ENCODE measurements at places on chromosomes 4 and X.

DNA sequence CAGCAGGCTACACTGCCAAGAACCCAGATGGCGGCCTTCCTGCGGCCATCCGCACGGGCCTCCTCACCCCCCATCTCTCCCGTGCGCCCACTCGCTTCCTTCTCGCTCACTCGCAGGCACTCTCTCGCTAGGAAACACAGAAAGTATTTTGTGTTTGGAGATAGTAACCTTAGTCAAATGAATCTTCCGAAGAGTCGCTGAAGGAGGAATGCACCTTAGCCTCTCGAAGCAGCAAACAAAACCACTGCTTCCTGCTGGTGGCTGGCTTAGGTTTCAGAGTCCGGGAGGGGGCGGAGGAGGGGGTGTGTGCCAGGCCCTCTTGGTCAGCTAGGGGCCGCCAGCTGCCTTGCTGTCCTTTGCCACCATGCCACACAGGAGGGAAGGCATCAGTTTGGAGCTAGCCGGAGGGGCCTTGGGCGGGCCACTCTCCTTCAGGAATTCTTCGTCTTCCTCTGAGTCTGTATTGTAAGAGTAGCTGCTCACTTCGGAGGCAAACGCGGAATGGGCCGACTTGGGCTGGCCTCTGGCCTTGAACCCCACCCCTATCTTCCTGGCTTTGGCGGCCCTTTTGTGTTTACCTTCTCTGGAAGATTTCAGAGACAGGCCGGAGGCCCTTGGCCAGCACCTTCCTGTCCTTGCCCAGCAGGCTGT lies 73.2 kb upstream of the UCP1 start:
- DNase-seq: no peak

- no peak for DNase-seq
These were observed 53.3 kb downstream of the CAMK2D start for GRCh38 chr4:113708250-113708649.

- no peak for DNase-seq
These were observed 10.4 kb downstream of the ACOT9 start for GRCh38 chrX:23732704-23733103.

DNA sequence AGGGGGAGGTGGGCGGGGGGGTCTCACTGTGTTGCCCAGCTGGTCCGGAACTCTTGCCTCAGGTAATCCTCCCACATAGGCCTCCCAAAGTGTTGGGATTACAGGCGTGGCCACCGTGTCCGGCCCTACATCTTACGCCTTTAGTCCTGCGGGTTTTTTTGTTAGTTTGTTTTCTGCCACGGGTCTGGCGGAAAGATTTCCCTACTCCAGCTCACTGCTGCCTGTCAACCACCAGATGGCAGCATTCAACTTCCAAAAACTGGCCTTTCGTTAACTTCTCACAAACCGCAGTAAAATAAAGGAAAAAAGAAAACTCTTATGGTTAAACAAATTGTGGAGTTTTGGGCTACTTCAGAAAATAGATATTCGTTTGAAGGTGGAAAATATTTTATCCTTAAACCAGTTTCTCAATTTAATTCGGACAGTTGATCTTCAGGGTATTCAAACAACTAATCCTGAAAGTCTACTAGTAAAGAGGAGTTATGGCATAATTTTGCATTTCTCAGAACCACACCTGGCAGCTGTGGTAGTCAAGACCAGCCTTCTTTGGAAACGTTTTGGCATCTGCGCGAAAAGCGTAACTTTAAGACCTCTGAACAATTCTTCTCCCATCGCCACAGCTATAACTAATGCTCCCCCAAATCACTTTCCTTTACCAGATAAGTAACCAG lies 41.1 kb downstream of the LUZP4 start:
- DNase-seq: no peak

GRCh38 chr4:55791666-55792065 lies 27.9 kb upstream of the EXOC1L start:
- no peak for DNase-seq

DNA sequence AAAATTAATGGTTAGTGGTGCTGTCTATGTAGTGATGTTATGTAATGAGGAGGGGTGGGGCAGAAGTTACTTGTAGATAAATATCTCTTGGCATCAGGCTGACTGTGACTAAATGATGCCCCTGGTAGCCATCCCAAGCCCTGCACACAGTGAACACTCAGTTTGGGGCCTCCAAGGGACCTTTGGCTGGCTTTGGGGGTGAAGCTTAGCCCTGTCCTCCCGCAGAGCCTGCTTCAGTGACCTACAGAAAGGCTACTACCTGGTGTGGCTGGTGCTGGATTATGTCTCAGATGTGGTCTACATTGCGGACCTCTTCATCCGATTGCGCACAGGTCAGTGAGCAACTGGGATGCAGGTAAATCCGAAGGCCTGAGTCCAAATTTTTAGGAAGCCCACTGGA lies 7.8 kb downstream of the CNGA2 start:
- DNase-seq: no peak

GRCh38 chrX:119686087-119686691 lies 6.8 kb downstream of the SEPTIN6 start:
- DNase-seq: no peak

DNA sequence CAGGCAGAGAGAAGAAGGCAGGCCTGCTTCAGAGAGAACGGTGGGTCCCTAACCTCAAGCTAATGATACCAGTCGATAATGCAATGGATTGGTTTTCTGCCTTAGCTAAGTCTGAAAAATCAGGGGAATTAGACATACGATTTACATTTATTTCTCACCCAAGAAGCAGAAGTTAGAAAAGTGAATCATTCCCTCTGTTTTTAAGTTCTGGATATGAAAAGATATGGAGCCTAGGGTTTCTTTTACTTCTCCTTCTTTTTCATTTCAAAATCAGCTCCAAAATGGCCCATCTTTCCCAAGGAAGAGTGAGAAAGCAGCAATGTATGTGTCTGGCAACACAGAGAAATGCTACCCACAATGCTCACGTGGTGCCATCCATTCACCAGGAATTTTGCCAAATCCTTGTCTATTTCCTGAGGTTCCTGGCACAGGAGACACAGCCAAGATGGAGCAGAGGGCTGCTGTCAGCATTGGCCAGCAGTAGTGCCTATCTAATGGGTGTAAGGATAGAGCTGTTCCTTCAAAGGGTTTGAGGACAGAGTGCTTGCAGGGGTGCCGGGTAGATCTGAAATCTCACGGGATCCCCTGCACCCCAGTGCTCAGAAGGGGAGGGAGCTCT lies 231.5 kb downstream of the MAML3 start:
- DNase-seq: no peak

Data from stimulated activated CD8-positive, alpha-beta memory T cell treated with anti-CD3 and anti-CD28 coated beads, Interleukin-7, amount 100 ng/mL, for 1 hour (primary cell).